ENCODE measurements at places on chromosomes 5 and 9.

GRCh38 chr5:180343110-180343830 is 9.9 kb downstream of the GFPT2 start:
- DNase-seq = no peak

DNA sequence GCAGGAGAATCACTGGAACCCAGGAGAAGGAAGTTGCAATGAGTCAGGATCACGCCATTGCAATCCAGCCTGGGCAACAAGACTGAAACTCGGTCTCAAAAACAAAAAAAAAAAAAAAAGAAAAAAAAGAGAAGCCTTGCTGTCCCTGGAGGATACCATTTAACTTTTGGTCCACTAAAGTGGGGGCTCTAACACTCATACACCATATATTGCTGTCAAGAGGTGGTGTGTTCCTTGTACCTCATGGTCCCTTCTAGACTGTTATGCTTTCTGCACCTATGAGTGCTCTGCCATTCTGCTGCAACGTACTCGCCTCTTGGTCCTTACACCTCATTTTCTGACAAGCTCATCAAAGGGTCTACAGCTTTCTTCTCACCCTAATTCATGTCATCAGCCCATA is 52.2 kb upstream of the ISOC1 start:
- DNase-seq = no peak

- no peak for DNase-seq
Measured at GRCh38 chr9:124099860-124100259, 88.3 kb downstream of the LHX2 start.

GRCh38 chr9:114412048-114412683 is 24.4 kb upstream of the AKNA start:
- no peak for DNase-seq

DNA sequence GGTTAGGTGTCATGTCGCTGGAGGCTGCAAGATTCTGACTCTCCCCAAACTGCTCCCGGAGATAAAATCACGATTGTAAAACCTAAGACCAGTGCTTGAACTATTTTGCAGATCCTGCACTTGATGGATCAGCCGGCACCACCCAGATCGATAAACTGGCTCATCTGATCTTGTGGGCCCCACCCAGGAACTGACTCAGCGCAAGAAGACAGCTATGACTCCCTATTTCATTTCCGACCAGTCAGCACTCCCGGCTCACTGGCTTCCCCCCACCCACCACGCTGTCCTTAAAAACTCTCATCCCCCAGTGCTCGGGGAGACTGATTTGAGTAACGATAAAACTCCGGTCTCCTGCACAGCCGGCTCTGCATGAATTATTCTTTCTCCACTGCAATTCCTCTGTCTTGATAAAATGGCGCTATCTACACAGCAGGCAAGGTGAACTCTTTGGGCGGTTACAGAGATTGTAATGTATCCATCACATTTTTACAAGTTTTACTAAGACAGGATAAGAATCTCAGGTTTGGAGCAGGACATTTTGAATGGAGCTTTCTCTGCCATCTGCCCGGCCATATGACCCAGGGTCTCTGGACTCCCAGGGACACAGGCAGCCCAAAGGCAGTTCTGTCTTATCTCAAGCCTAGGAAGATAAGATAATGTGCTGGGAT is 10.6 kb upstream of the PPP1R26 start:
- DNase-seq = no peak

GRCh38 chr5:91313757-91314673 is 69.1 kb downstream of the ARRDC3 start:
- peak; percentile 76 for DNase-seq

- DNase-seq = no peak
Measured at GRCh38 chr5:168251259-168251658, 40.2 kb upstream of the WWC1 start.

GRCh38 chr5:1987471-1987870 is 104.7 kb upstream of the IRX4 start:
- DNase-seq = no peak

DNA sequence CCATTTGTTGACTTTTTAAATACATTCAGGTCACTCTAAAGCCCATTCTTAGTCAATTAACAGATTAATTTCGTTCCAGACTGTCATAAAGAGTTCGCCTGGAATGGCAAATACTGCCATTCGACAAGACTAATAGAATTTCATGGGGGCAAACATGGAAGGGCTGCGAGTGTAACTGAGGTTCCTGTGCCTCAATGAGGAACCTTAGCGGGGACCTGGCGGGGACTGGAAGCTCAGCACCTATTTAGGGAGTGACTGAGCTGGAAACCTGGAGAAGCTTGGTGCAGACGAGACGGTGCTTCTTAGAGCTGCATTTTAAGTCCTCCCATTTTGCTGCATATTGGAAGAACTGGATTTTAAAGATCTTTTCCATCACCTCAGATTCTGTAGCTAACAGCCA is 3.4 kb downstream of the VCAN start:
- DNase-seq = no peak

GRCh38 chr9:93567271-93567959 is 9.0 kb upstream of the PHF2 start:
- no peak for DNase-seq

GRCh38 chr5:126675338-126675737 is 74.6 kb downstream of the PHAX start:
- DNase-seq = no peak

DNA sequence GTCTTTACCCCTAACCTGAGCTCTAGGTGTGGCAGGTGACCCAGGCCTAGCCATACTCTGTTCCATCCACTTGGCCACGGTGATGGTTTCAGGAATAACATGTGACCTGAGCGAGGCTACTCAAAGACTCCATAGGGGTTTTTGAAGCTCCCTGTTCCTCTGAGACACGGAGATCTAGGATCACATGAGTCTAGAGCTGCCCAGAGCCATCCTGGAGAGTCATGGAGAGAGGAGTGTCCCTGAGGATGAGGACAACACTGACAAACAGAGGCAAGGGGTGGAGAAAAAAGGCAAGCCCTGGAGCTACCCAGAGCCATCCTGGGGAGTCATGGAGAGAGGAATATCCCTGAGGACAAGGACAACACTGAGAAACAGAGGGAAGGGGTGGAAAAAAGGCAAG is 29.5 kb upstream of the PCA3 start:
- DNase-seq = no peak

- no peak for DNase-seq
Measured at GRCh38 chr5:144567421-144567780, 396.7 kb downstream of the KCTD16 start.

GRCh38 chr5:148720257-148720656 is 65.9 kb upstream of the HTR4 start:
- no peak for DNase-seq

- DNase-seq = no peak
Measured at GRCh38 chr5:81234801-81235200, 1.7 kb downstream of the CKMT2 start.

- DNase-seq = no peak
Measured at GRCh38 chr5:1505506-1506241, 18.1 kb downstream of the LPCAT1 start.

GRCh38 chr5:43000914-43001313 is 39.2 kb downstream of the ANXA2R start:
- no peak for DNase-seq

GRCh38 chr9:110509792-110510191 is 69.7 kb downstream of the SVEP1 start:
- no peak for DNase-seq

- DNase-seq = no peak
Measured at GRCh38 chr5:178331491-178331996, 98.9 kb upstream of the PHYKPL start.

DNA sequence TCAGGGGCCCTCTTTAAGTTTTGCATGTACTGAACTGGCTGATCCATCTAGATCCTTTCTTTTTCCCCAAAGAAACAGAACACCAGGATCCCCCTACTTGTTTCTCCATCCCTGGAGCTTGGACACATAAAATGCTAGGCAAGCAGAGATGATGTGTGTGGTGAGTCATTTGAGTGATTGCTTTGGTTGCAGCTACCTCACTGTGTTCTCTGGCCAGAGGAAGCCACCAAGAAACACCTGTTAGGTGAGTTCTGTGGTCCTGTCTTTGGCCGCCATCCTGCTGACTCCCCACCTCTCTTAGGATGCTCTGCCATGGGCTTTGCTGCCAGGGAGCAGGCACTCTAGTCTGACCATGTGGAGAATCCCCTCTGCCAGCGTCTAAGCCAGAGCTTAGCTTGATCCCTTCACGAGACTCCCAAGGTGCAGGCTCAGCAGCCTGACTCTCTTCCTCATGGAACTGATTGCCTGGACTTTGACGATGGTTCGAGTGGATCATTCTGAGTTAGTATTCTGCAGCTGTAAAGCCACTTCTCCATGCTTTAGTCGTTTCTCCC is 27.3 kb upstream of the DENND1A start:
- DNase-seq = no peak

- no peak for DNase-seq
Measured at GRCh38 chr5:66689522-66690220, 93.5 kb downstream of the MAST4 start.

- peak; percentile 19 for DNase-seq
Measured at GRCh38 chr5:137466889-137467288, 32.2 kb downstream of the SPOCK1 start.

DNA sequence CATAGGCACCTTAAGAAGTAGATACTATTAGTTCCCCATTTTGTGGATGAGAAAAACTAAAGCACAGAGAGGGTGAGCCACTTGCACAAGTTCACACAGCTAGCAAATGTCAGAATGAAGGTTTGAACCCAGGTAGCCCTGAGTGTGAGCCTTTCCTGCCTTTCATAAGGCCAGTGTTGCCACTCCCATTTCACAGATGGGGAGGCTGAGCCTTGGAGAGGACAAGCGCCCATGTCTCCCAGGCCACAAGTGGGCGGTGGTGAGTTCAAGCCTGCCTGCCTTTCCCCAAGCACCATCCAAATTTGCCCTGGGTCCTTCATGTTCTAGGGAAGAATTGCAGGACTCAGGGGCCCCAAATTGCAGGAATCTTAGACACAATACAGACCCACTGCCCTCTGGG is 50.6 kb downstream of the LHX2 start:
- no peak for DNase-seq

DNA sequence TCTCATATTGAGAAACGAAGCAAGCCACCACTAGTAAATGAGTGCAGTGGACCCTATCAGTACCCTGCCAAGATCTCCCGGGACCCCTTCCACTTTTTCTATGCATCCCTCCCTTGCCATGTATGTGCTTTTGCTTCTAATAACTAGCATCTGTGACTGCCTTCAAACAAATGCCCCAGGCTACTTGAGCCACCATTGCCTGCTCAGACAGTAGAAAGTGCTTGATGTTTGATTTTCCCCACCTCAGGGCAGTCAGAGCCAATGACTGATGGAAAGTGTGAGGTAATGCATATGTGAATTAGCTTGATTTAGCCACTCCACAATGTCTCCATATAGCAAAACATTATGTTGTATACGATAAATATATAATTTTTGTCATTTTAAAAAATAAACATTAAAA is 797.3 kb upstream of the ACO1 start:
- no peak for DNase-seq

DNA sequence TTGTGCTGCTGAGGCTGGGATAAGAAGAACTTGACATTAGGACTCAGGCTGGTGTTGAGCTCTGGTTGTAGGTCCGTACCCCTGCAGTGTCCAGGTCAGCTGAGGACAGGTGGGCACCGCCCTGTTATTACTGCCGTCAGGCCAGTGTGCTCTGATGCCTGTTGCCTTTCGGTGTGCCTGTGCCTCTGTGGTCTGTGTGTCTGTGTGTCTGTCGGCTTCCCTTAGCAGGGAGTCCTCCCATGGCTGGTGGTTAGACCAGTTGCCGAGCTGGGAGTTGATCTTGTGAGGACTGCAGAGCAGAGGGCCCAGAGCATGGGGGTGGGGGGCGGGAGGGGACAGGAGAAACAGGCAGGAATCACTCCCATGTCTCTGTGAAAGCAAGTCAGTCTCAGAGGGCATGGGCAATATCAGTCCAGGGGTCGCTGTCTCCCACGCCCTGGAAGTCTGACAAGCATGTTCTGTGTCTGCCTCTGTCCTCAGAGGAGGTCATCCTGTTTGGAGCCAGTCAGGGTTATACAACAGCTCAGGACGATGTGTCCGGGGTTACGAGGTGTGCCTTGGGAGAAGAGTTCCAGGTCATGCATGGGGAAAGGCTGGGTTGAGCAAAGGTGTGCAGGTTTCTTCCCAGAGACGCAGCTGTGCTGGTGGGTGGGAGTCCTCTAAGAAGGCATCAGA is 67.3 kb upstream of the GARNL3 start:
- DNase-seq = no peak

Data from thoracic aorta (tissue), 2 donors.